Tongue (tissue), 3 donors: ENCODE measurements at places on chromosomes 4 and X.

DNA sequence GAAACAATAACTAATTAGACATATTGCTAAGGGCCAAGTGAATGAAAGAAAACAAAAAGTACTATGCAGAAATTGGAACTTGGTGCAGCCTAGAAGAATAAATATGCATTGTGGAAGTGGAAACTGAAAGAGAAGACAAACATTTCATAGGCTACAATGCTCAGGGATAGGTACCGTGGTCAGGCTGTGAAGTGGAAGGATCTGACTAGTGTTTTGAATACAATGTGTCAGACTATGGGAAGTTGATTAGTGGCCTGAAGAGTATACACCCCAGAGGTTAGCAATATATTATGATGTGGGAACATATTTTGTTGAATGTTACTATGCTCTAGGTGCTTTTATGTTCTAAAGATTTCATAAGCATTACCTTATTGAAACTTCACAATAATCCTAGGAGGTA lies 36.8 kb downstream of the GPRIN3 start:
- DNase-seq, result no peak

- peak; percentile 54 for DNase-seq
These were observed 44.1 kb upstream of the FRMD7 start for GRCh38 chrX:132171881-132172280.

- DNase-seq, result no peak
These were observed 33.1 kb upstream of the SLC7A11 start for GRCh38 chr4:138275216-138275615.

GRCh38 chr4:173009129-173009823 lies 159.3 kb upstream of the GALNT7 start:
- DNase-seq, result no peak

GRCh38 chrX:155645180-155645579 lies 32.4 kb upstream of the TMLHE start:
- DNase-seq, result no peak

- peak; percentile 77 for DNase-seq
These were observed 25.1 kb downstream of the OCRL start for GRCh38 chrX:129565046-129565650.

DNA sequence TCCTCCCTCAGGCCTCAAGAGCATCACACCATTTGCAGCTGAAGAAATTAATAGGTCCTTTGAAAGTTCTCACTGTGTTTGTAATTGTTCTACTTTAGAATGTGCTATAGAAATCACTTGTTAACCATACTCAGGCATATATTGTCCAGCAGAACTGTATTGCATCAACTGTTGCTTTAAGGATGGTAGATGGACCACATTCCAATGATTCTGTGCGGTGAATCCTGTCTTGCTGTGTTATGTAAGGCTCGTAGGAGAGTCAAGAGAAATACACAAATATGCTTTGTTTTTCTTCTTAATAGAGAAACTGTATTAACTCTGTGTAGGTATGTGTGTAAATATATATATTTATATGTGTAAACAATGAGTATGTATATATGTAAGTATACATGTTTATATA lies 6.3 kb upstream of the ADGRA3 start:
- no peak for DNase-seq

GRCh38 chr4:7501314-7501713 lies 66.6 kb upstream of the PSAPL1 start:
- DNase-seq, result no peak

DNA sequence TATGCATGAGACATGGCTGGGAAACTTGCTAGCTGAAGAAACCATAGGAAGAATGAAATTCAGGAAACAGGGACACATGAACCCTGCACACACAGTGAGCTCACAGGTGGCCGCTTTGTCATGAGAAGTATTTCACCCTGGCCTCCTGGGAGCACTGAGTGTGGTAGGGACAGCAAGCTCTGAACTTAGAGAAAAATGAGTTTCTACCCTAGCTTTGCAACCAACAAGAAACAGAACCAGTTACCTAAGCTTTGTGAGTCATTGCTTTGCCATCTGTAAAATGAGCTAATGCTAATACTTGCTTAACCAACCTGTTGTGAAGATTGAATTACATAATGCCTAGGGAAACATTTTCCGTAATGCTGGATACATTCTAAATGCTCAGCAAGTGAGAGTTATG lies 206.6 kb upstream of the HS3ST1 start:
- no peak for DNase-seq

- DNase-seq, result no peak
These were observed 80.8 kb downstream of the RAB28 start for GRCh38 chr4:13403326-13403725.

GRCh38 chr4:94352163-94352562 lies 9.5 kb upstream of the HPGDS start:
- DNase-seq, result no peak

DNA sequence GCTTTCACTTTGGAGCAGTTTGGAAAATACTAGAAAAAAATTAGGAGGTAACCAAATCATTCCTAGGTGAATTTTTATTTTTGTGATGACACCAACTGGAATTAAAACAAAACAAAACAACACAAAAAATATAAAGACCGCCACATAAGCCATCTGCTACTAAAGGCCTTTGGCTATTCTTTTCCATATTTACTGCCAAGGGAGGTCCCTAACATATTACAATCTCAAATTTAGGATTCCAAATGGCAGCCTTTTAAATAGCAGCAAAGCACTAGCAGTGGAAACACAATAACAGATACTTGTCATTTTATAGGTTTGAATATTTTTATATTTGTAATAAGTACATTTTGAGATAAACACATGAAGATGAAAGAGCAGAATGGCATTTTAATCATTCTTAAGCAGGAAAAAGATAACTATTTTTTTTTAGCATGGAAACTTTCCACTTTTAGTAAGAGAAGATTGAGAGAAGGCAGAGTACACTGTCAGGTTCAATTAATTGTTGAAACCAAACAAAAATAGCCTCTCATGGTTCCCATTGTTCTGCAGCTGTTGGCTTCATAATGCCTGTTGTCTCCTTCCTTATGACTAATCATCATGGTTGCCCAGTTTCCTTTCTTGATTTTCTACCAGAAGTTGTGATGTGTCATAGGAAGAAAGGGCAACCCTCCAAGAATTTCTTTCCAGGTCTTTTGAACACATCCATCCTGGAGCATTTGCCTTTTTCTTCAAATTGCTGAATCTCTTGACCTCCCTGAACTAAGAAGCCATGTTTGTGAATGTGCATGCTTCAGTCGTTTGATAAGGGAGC lies 219.0 kb upstream of the EMCN start:
- DNase-seq, result peak; percentile 23

- DNase-seq, result no peak
These were observed 897.5 kb downstream of the PCDH7 start for GRCh38 chr4:31617667-31618066.

DNA sequence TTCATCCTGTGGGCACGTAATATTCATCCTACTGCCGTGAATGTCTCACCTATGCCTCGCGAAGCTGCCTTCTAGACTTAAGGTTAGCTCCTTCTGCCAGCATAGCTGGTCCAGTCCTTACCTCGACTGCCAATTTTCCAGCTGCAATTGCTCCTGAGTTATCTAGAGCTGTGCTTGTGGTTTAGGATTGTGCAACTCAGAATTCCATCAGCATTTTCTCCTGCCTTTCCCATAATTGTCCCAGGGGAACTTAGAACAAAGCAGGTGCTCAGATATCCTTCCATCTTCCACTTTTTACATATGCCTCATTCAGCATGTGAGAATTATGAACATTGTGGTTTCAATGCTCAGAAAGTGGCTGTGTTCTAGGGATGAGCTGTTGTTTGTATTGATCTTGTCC lies 131.4 kb upstream of the ADGRL3 start:
- DNase-seq, result no peak

DNA sequence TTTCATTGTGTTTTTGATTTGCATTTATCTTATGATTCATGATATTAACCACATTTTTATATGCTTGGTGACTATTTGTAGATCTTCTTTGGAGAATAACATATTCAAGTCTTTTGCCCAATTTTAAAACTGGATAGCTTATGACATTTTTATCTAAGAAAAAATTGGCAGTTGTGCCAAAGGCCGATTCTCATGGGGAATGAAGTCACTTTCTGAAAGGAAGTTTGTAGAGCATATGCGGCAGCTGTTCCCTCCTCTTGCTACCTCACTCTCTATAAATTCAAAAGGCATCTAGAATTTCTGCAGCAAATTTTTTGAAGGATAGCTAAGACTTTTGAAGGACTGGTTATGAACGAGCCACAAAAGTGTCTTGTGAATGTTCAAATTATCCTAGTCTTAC lies 2353.5 kb downstream of the ARAP2 start:
- DNase-seq, result peak; percentile 48

- DNase-seq, result no peak
These were observed 34.1 kb upstream of the RPS6KA3 start for GRCh38 chrX:20300822-20301221.

DNA sequence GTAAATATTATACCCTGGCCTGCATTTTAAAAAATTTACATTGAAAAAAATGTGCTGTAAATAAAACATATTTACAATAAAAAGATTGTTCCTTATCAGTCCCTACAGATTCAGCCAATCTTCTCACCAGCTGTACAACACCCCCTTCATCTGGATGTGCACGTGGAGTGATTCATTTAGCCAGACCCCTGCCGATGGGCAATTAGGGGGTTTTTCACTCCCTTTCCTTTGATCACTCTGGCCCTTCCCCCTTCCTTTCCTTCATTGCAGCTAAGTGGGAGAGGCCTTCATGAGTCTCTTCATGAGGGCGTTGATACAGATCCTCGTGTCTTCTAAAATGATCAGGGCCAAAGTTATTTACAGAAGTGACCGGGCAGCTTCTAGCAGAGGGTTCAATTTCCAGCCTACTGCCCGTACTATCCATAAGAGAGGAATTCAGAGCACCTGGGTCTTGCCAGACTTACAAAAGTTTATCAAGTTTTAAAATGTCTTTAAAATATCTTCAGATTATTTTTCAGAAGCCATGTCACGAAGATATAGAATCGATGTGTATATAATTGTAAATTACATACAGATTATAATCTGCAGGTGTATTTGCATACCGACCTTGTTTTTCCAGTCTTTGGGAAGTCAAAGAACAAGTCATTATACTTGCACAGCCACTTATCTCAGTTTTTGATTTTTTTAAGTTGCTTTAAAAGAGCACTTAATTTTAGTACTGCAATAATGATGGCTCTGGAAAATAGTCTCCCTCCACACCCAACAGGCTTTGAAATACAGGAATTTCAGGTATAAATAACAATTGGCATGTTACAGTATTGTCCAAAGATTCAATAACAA lies 21.4 kb upstream of the RASL11B start:
- no peak for DNase-seq

DNA sequence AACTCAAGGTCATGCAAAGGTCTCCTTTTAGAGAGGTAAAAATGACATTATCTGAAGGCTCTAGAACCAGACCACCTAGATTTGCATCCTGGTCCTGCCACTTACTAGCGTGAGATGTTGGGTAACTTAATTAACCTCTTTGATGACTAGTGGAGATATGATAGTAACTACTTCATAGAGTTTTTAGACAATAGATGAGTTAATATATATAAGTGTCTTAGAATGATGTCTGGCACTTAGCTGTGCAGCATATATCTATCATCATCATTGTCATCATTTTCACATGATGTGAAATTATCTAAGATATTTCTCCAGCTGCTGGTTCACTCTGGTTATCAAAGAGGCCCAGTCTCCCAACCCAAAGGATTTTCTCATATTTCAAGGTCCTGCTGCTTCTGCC lies 126.1 kb upstream of the DCLK2 start:
- no peak for DNase-seq

- DNase-seq, result no peak
These were observed 23.7 kb downstream of the FAM114A1 start for GRCh38 chr4:38891051-38891983.

DNA sequence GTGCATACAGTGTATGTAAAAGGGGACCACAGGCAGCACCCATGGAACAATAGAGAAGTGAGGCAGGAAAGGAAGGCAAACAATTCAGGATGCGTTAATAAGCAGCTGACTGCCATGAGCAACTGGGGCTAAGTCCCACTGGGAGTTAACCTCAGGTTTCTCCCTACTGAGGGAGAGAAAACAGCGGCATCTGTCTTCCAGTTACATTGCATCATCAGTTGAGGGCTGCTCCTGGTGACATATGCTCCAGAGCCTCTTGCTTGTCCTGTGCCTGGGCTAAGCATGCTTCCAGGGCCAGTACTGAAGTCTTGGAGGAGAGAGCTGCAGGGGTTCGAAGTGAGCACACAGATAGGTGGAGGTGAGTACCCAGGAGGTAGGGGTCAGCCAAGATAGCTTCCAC lies 24.3 kb downstream of the RAI2 start:
- DNase-seq, result peak; percentile 24

GRCh38 chrX:78886550-78886949 lies 58.6 kb upstream of the P2RY10 start:
- peak; percentile 52 for DNase-seq

DNA sequence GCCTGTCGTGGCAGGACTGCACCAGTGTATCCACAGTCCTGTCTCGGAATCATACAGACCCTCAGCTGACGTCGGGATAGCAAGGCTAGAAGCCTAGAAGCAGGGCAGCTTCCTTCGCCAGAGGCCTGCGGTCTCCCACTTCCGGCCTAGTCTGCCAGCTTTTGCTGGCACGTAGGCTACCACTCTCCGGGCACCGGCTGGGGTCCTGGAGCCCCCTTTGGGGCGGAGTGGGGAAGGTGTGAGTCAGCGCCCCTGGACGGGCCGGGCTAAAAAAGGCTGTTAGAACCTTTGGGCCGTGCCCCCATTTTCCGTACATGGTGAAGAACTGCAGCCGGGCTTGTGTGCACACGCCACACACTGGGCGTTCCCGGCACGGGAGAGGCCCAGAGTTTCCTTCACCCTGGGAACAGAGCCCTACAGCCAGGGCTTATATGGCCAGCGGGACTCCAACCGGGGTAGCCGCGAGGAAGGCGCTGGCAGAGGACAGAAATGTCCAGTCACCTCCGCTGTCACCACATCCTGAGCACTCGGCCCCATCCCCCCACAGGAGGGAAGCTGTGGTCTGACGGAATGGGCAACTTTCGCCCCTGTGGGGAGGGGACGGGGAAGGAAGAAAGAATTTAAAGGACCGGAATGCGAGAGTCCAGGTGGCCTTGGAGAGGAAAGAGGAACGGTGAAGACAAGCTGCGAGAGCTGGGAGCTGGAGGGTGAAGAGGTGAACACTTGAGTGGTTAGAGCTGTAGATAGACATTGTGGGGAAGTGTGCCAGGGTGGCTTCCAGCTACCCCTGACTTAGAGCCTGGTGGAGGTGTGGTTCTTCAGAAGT lies 4.6 kb downstream of the MAGIX start:
- DNase-seq, result peak; percentile 68

GRCh38 chr4:72440386-72440785 lies 128.6 kb downstream of the ADAMTS3 start:
- no peak for DNase-seq

DNA sequence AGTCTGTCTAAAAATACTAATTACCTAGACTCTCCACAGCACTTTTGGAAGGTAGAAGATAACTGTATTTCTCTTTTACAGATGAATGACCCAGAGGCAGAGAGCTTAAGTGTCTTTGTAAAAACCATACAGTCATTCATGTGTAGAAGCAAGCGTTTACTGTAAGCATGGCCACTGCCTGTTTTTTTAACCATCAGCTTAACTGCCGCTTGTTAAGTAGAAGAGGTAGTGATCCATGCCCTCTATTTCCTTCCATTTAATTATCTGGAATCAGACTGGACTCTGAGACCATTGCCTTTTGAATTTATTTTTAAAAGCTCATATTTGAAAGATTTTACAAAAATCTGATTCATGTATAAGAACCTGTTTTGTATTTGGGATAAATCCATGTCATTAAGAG lies 111.2 kb upstream of the TECRL start:
- no peak for DNase-seq

GRCh38 chr4:178080312-178080711 lies 638.1 kb upstream of the AGA start:
- DNase-seq, result no peak
